ENCODE measurements at places on chromosomes 1 and 21. TPM values are rescaled to one million over a fixed set of nuclear protein-coding genes. Genes with fewer than 3 reads are reported as not detected.
A peak's percentile ranks its signal among the peaks of the same experiment; 100 is the strongest.

DNA sequence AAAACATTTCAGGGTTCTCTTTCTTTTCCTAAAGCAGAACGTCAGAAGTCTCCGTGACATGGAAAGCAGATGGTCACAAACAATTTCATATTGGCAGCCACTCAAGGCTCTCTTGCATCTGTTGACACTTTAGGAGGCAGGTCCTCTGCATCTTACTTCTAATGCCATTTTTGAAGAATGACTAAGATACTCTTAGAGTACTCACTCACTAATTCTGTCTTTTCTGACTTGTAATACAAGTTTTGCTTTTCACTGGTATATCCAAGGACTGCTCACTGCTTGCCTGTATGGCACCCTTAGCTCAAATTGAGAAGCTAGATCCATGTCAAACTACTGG, 68.3 kb downstream of the PRRX1 start:
- DNase-seq: no peak

GRCh38 chr1:183635099-183635605, 431 bp downstream of the ARPC5 start:
- peak; percentile 84 for DNase-seq

DNA sequence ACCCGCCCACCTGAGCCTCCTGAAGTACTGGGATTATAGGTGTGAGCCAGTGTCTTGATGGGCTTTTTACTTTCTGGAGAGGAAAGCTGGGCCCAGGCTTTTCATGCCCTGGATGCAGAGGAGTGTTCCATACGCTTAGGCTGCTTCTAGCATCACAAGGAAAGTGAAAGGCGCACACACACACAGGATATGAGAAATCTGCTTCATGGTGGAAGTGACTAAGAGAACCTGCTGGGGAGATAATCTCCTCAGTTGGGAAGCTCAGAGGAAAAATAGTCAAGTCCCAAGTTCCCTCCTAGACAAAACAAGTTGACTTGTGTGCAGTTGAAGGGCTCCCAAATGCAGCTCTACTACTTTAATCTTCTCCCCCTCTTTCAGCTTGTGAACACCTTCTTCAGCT, 2.2 kb downstream of the NUDC start:
- no peak for DNase-seq

- DNase-seq: no peak
Measured at GRCh38 chr21:35212393-35213127, 163.5 kb upstream of the RUNX1 start.

DNA sequence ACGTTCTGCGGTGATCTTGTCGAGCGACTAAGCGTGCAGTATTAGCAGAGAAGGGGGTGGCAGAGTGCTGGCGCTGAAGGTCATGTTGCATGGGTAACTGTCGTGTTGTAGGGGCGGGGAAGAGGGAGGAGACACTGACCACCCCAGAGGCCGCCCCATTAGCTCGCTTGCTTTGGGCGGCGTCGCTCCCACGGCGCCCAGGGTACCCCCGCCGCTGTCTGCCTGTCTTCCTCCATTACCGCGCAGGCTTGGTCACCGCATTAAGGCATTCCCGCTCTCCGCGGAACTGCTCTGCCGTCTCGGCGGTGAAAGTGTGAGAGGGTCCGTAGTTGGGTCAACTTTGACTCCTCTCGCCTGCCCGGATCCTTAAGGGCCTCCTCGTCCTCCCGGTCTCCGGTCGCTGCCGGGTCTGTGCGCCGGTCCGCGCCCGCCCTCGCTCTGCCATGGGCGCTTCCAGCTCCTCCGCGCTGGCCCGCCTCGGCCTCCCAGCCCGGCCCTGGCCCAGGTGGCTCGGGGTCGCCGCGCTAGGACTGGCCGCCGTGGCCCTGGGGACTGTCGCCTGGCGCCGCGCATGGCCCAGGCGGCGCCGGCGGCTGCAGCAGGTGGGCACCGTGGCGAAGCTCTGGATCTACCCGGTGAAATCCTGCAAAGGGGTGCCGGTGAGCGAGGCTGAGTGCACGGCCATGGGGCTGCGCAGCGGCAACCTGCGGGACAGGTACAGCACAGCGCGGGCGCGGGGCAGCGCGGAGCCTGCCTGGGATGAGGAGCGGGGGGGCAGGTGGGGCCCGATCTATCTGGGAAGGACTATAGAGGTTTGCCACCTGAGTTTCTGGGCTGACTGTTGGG, at the start of gene MTARC2:
TSS of gene MTARC2 (plus strand) at position 234 of the 846 bp plus-strand sequence. CDS start at position 444, 210 bp downstream.
- DNase-seq: peak; percentile 94

GRCh38 chr1:222995236-222995580, 147.8 kb downstream of the TLR5 start:
- DNase-seq: no peak

DNA sequence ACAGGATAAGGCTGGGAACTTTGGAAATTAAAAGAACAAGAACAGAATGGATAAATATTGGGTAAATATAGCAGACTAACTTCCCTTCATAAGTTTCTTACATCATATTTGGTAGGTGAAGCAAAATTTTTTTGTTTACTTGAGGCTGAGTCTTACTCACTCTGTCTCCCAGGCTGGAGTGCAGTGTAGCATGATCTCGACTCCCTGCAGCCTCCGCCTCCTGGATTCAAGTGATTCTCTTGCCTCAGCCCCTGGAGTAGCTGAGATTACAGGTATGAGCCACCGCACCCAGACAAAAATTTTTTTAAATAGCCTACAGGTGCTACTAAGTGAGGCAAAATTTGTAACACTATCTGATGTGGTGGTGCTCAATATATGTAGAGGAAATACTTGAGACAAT, 50.7 kb downstream of the TM2D1 start:
- no peak for DNase-seq

Gene GLRX2
- 31.7 TPM for total RNA-seq

Gene RCSD1
- total RNA-seq: 53.4 TPM

Gene SPRR2B
- not detected for total RNA-seq
